Adrenal gland (tissue), 19 donors: ENCODE measurements at places on chromosomes 12 and 14. TPM values are rescaled to one million over a fixed set of nuclear protein-coding genes. Genes with fewer than 3 reads are reported as not detected.
A peak's percentile ranks its signal among the peaks of the same experiment; 100 is the strongest.

GSKIP gene
- total RNA-seq, result 15.0 TPM

SMOC1 gene
- 4.6 TPM for total RNA-seq

KRT78 gene
- not detected for total RNA-seq

DNA sequence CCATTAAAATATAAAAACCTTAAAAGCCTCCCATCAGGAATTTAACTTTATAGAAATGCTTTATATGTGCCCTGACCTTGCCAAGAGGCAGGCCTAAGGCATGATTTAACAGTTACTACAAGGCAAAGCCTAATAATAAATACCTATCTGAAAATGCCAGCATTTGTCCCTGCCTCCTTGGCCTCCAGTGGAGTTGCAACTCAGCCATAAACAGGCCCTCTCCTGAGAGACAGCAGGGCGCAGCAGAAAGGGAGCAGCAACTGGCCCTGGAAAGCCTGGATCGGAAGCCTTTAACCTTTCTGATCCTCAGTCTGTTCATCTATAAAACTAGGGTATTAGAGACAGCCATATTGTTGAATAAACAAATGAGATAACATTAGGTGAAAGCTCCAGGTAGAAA is 324.4 kb downstream of the PAWR start:
- no peak for DNase-seq

- DNase-seq, result peak; percentile 91
These were observed 43.6 kb downstream of the FGD6 start for GRCh38 chr12:95173392-95174251.

GRCh38 chr14:81555051-81555450 is 21.4 kb upstream of the SEL1L start:
- DNase-seq, result no peak

DNA sequence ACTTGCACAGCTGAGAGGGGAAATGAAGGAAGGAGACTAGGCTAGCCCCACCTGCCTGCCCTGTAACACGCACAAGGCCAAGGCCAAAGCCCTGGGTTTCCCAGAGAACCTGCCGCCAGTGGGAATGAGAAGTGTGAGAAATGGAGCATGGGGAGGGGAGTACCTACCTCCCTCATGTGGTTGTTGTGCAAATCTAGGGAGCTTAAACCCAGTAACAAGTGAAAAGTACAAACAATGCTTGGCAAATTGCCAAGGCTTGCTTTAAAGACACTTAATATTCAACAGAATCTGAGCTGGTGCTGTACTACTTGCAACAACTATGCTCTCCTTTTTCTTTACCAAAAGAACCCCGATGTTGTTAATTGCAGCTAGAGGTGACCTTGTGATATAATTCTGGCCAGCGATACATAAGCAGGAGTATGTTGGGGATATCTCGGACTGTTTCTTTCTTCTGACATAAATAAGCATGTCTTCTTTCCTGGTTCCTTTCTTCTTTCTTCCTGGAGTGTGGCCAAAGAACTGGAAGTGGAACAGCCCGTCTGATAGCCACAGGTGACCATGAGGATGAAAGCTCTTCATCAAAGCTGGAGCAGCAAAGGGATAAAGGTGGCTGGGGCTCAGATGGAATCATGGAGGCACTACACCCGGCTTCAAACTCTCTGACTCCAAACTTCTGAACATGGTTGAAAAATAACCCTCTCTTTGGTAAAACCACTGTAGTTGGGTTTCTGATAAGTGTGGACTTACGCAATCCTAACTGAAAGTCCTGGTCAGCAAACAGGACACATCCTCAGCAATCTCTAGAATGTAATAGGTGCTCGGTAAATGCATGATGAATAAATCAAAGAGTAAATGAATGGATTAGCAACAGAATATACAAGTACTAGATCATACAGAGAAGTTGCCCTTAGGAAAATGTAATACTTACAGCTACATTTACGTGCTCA is 207.9 kb downstream of the NUAK1 start:
- DNase-seq, result no peak

DNA sequence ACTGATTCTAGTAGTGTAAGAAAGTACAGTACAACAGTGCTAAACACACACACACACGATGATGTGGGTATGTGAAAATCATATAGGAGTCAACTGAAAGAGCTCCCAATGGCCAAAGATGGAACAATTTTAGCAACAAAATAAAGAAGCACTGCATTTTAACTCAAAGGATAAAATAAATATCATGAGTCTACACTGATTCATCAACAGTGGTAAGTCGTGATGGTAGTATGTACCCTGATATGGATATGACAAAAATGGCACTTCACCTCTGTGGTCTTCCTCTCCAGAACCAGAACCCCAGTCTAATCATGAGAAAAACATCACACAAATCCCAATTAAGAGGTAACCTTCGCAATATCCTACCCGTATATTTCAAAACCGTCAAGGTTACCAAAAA is 41.4 kb upstream of the TBPL2 start:
- DNase-seq, result no peak

DNA sequence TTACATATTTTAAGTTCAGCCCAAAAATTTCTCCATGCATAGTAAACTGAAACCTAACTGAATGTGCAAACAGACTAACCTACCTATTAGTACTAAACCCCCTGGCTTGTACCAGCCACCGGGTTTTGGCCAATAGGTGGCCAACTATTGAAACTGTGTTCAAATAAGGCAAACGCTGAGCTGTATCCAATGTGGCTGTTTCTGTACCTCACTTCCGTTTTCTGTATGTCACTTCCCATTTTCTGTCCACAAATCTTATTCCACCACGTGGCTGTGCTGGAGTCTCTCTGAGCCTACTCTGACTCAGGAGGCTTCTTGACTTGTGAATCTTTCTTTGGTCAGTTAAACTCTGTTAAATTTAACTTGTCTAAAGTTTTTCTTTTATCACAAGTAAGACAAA is 6.0 kb upstream of the FBXO34 start:
- DNase-seq, result no peak

DNA sequence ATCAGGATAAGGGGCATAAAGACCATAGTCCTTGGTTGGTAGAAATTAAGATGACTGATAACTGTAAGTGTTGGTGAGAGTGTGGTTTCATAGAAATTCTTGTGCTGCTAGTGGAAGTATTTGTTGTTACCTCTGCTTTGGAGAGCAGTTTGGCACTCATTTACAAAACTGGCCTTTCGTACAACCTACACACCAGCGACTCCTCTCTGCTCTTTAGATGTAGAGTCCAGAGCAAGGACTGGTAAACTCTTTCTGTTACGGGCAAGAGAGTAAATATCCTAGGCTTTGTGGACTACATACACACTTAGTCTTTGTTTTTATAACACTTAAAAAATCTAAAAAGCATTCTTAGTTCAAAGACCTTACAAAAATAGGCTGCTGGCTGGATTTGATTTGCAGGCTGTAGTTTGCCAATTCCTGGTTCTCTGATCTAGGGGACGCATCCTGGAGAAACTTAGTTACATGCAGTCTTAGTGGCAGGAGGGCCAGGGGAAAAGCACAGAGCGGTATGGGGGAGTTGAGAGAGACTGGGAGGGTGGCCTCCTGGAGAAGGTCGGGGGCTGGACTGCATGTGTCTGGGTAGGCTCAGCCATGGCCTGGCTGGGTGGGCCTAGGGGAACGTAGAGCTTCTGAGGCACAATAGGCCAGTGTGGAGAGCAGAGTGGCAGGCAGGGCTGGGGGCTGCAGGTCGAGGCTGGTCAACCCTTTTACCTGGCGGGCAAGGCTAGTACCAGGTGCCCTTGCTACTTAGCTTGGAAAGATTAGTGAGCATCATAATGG is 55.3 kb upstream of the AMN start:
- no peak for DNase-seq

DNA sequence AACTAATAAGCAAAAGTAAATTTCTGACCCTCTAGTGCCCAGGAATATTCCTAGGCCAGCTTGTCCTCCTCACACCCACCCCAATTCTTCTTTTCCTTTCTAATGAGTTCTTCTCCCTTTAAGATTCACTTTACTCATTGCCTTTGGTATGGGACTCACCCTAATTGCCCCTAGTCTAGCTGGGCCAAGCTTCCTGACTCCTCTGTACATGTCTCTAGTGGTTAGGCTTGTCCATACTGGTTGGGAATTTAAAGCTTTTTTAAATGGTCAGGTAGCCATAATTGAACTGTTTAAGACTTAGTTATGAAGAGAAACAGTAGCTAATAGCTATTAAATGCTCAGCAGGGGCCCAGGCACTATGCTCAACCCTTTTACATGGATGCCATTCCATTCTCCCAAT is 248.2 kb downstream of the C12orf42 start:
- no peak for DNase-seq

DNA sequence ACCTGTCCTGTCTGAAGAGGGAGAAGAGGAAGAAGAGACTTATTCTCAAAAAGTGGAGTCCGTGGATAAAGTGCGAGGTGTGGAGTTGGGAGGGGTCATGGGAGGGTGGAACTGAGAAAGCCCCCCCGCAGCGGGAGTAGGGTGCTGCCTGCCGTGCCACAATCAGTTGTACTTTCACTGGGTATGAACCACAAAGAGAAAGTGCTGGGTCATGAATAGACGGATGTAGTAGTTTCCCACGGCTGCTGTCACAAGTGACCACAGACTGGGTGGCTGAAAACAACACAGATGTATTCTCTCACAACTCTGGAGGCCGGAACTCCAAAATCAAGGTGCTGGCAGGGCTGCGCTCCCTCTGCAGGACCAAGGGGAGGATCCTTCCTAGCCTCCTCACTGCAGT is 5.5 kb downstream of the DNAH10 start:
- DNase-seq, result no peak
